ENCODE measurements at places on chromosomes 7 and 10. TPM values are rescaled to one million over a fixed set of nuclear protein-coding genes. Genes with fewer than 3 reads are reported as not detected.

The SLC39A12 gene
- not detected for total RNA-seq

The NYAP1 gene
- 0.14 TPM for total RNA-seq

The CALY gene
- not detected for total RNA-seq

The DNAJB9 gene
- total RNA-seq: 72.7 TPM

The SPDYE1 gene
- not detected for total RNA-seq

The TWIST1 gene
- 6.3 TPM for total RNA-seq

The NUDCD3 gene
- total RNA-seq: 71.7 TPM

The IFIT1B gene
- total RNA-seq: not detected

The TBATA gene
- total RNA-seq: not detected

The OR2F2 gene
- total RNA-seq: not detected

The MICU1 gene
- total RNA-seq: 37.2 TPM

All from kidney epithelial cell (primary cell).